Thymus (tissue), 14 donors: ENCODE measurements at places on chromosomes 7 and 10.

DNA sequence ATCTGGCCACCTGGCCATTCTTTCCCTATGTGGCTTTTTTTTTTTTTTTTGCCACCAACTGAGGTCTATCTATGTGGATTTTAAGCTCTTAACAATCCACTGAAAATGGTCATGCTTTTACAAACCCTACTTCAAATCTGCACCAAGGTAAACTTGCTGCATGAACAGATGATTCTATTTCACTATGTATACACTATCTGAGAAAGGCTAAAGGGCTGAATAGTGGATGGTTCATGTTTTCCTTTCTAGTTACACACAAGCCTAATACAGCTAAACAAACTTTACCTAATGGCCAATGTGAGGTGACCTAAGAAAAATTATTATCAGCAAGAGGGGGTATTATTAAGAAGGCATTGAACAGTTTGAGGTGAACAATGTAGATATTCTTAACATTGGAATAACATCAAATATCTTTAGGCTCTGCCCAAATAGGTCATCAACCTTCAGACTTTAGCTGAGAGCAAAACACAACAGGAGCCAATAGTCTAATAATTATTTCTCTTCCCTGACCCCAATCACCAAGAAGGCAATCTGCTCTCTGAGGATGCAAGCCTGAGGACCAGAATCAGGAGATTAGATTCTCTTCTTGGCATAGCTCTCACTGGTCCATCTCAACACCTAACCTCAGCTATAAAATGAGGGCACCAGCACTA lies 160.1 kb downstream of the CPEB3 start:
- DNase-seq, result no peak

- DNase-seq, result no peak
These were observed 52.7 kb downstream of the PRLHR start for GRCh38 chr10:118542745-118543144.

DNA sequence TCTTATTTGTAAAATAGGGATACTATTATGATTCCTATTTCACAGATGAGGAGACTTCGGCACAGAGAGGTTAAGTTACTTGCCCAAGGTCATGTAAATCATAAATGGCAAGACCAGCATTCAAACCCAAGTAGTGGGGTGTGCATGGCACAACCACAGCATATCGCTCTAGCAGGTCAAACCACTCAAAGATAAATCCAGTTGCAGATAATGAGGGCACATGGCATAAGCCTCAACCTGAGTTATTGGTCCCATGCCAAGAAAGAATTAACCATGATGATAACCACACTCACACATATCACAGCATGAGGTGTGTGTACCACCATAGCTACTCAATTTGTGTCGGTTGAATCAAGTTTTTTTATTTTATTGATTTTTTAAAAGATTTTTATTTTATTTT lies 180.5 kb downstream of the CREB5 start:
- DNase-seq, result no peak

DNA sequence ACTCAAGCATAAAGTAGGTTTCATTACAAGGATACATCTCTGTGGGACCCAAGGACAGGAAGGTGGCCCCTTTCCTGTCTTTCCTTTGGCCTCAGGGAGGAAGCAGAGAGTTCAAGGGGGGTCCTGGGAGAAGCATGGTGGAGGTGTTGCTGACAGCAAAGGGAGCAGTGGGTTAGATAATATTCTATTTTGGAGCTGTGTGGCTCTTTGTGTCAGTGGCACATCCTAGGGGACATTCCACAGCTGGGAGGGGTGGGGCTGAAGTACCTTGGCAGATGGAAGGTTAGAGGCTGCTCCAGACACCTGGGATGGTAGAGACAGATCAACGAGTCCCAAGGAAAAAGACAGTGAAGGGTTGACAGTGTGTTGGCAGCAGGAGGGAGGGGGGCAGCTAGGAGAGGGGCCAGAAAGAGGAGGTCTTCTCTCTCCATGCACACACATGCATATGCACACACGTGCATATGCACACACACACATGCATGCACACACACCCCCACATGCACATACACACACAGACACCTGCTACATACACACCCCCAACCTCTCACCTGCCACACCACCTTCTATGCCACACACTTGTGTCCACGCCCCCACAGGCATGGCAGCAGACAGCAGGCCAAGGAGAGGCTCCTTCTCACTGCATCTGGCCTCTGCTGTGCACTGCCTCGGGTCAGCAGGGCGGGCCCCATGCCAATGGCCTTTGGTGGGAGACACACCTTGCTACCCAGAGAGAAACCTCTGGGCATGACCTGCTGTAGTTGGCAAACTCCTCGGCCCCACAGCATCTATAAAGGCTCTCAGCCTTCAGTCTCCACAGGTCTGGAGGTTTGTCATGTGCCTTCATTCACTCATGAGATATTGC lies 5.6 kb upstream of the POLD2 start:
- no peak for DNase-seq

DNA sequence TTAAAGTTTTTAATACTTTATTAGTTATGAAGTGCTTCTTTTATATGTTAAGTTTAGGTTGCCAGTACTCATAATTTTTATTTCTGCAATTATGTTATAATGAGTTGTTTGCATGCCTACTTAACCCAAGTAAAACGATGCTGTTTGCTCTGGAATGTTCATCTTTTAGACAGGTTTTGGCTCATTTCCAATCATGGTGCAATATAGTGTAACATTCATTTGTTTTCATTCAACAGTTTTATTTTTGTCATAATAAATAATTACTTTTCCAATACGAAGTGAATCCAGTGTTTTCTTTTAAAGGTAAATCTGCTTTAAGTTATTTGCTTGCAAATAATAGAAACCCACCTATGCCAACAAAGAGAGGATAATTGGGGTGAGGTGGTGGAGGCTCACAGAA lies 22.1 kb downstream of the ARL5B start:
- no peak for DNase-seq

GRCh38 chr7:127586346-127586745 lies 950 bp upstream of the GCC1 start:
- no peak for DNase-seq

DNA sequence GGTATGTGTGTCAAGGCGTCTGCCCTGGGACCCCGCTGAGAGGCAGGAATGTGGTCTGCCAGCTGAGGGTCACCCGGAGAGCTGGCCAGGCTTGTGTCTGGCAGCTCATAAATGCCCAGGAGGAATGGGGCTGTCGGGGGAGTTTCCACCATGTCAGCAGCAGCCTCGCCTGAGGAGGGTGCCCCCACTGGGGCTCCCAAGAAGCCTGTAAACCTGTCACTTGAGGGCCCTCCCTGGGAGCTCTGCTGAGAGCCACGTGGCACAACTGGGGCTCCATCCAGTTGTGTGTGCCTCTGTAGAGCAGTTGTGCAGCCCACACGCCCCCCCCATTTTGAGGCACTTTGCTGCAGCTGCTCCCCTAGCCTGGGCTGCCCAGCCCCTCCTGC lies 70.6 kb downstream of the NEURL1 start:
- no peak for DNase-seq
